Esophagus squamous epithelium (tissue), 5 donors: ENCODE measurements at places on chromosomes 12 and 14.

DNA sequence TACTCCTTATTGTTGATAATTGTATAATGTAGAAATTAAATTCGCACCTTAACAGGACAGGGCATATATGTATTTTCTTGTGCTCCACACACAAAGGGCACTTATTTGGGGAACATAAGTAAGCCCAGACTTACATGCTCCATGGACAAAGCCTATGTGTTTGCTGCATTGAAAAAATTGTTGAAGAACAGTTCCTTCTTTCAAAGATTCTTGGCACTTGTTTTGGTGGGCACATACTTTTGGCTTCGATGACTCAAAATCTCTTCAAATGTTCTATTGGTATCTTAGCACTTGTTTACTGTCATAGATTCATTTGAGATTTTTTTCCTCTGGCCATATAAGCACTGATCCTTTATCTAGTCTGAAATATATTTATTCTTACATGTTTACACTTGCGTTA lies 1.4 kb upstream of the MAP4K5 start:
- peak overlapping the region; percentile 78 for H3K4me3 ChIP-seq
- H3K27me3 ChIP-seq, result no peaks in the 10 kb centered on the region
- H3K4me1 ChIP-seq, result peaks cover 48% of the 10 kb centered on the region
- H3K36me3 ChIP-seq, result no peaks in the 10 kb centered on the region
- DNase-seq, result no peak
- no peak overlapping the region for H3K27ac ChIP-seq

DNA sequence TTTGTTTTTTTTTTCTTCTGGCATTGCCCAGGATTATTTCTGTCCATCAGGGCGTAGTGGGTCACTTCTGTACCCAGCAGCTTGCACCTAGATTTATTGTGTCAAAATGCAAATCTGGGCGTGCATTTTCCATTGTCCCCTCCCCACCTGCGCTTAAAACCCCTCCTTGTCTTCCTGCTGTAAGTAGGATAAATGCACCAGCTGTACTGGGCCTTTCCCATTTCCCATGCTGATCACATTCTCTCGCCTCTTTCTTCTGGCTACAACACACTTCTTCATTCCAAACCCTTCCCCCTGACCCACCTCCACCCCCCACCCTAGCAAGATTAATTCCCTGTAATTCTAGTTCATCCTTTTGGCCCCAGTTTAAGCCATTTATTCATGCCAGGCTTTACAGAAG lies 128.0 kb downstream of the ETV6 start:
- H3K27me3 ChIP-seq, result no peaks in the 10 kb centered on the region
- no peak overlapping the region for H3K27ac ChIP-seq
- H3K36me3 ChIP-seq, result no peaks in the 10 kb centered on the region
- H3K4me1 ChIP-seq, result peaks cover 3% of the 10 kb centered on the region
- no peak for DNase-seq

DNA sequence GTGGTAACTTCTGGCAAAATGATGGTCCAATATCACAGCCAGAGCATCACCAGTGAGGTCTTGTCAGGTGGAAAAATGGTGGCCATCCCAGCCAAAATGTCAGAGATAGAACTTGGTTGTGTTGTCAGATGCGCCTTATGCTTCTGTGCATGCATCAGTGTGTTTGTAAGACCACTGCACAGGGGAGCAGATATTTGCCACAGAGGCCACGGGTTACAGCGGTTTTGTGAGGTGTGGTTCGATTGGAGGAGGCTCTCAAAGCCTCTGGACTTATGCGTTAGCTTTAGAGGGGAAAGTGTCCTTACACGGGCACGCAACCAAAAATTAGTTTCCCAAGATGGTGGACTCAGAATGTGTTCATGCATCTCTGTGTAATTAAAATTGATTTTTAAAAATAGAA lies 243.8 kb downstream of the ADGRD1 start:
- H3K27ac ChIP-seq, result no peak overlapping the region
- H3K27me3 ChIP-seq, result no peaks in the 10 kb centered on the region
- H3K4me1 ChIP-seq, result no peaks in the 10 kb centered on the region
- H3K36me3 ChIP-seq, result no peaks in the 10 kb centered on the region
- H3K4me3 ChIP-seq, result no peak overlapping the region

DNA sequence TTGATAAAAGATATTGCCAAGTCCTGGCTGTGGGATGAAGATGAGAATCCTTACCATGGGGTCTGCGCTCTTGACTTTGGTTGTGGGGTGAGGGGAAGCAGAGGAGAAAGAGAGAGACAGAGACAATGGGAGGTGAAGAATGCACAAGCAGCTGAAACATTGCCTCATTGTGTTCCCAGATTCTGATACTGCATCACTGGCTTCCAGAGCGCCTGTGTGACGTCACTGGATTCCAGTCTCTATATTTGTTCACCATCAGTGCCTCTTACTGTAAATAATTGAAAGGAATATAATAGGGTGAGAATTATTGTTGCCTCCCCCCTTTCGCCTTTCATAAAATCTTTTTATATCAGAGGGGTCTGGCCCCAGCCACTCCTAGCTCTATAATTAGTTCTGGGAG lies 188.9 kb upstream of the NTF3 start:
- H3K36me3 ChIP-seq, result no peaks in the 10 kb centered on the region
- no peak overlapping the region for H3K4me3 ChIP-seq
- DNase-seq, result no peak
- no peaks in the 10 kb centered on the region for H3K27me3 ChIP-seq
- peaks cover 4% of the 10 kb centered on the region for H3K4me1 ChIP-seq
